Mesenteric fat pad (tissue), 1 donor: ENCODE measurements at places on chromosomes 2 and 18. TPM values are rescaled to one million over a fixed set of nuclear protein-coding genes. Genes with fewer than 3 reads are reported as not detected.
A peak's percentile ranks its signal among the peaks of the same experiment; 100 is the strongest.

DNA sequence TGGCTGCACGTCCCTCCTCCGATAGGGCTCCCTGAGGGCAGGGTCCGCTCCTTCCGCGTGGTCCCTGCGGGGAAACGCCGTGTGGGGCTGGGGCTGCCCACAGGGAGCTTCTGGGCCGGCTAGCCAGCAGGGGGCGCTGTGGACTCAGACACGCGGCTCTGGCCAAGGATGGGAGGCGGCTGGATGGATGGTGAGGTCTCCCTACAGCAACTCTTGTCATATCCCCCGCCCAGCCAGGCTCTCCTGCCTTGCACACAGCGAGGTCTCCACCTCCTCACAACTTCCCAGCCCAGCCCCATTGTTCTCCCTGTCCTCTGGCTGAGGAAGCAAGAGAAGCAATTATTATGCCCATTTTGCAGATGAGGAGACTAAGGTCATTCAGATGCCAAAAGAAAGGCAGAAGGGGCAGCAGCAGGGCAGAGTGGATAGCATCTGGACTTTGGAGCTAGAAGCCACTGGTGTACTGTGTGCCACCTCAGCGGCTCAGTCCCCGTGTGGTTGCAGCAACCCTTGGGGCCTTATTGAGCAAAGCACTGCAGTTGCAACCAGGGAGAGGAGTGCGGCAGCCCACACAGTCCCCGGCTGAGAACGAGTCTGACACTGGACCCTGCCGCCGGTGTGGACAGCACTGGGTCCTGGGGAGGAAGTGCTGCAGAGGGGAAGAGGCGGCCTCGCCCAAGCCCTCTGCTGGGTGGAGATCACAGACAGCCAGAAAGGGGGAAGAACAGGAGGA lies 99.0 kb downstream of the ZFP36L2 start:
- peak; percentile 92 for DNase-seq

Gene CCDC141
- total RNA-seq = 6.4 TPM

DNA sequence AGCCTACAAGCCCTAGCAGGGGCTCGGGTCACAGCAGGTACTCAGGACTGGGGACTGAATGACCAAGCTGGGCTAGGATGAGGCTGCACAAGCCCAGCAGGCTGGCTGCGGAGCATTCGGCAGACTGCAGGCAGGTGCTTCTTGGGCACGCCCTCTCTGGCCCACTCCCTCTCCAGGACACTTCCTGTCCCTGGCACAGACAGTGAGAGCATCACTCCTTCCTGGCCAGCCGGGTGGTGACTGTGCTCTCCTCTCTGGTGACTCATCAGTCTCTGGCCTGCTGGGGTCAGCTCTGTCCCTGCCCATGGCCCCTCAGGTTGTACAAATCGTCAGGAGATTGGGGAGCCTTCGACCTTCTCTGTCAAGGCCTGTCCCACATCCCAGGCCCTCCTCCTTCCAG lies 22.5 kb downstream of the C1QL2 start:
- DNase-seq = no peak

Gene TRIP12
- 259 TPM for total RNA-seq

Gene PIEZO2
- total RNA-seq = 3.1 TPM

DNA sequence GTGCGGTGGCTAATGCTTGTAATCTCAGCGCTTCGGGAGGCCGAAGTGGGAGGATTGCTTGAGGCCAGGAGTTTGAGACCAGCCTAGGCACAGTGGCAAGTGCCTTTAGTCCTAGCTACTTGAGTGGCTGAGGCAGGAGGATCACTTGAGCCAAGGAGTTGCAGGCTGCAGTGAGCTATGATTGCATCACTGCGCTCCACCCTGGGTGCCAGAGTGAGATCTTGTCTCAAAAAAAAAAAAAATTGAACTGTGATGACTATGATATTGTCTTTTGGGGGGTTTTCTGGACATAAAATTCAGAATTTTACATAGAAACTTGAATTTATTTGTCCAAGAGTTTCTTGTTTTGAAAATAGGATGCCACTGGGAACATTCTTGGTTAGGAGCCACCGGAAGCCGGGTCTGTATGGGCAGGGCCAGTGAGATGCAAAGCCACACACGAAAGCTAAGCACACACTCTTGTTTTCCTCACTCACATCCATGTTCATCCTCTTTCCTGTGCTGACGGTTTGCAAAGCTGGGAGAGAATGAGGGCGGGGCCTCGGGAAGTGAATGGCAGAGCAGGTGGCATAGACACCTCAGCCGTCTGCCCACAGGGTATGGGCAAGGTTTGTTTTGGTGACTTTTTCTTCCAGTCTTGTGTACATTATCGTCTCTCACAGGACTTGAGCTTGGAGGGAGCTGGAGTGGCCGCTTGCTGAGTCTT lies 12.6 kb downstream of the AGAP1 start:
- no peak for DNase-seq

Gene ASIC4
- not detected for total RNA-seq

- DNase-seq = no peak
Observed at GRCh38 chr18:2610549-2610948, 39.2 kb downstream of the NDC80 start.
